ENCODE measurements at places on chromosomes 2 and 18.

DNA sequence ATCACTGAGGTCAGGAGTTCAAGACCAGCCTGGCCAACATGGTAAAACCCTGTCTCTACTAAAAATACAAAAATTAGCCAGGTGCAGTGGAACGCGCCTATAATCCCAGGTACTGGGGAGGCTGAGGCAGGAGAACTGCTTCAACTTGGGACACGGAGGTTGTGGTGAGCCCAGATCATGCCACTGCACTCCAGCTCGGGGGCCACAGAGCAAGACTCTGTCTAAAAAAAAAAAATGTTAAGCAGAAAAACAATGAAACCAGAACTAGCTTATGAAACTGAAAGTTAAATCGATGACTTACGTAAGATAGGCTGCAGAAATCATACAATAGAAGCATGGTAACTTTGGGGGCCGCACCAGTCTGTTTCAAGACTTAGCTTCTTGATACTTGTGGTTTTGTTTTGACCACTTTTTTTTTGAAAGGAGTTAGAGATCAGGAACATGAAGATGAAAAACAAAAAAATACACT lies 6.2 kb upstream of the GPR155 start:
- no peak for DNase-seq

DNA sequence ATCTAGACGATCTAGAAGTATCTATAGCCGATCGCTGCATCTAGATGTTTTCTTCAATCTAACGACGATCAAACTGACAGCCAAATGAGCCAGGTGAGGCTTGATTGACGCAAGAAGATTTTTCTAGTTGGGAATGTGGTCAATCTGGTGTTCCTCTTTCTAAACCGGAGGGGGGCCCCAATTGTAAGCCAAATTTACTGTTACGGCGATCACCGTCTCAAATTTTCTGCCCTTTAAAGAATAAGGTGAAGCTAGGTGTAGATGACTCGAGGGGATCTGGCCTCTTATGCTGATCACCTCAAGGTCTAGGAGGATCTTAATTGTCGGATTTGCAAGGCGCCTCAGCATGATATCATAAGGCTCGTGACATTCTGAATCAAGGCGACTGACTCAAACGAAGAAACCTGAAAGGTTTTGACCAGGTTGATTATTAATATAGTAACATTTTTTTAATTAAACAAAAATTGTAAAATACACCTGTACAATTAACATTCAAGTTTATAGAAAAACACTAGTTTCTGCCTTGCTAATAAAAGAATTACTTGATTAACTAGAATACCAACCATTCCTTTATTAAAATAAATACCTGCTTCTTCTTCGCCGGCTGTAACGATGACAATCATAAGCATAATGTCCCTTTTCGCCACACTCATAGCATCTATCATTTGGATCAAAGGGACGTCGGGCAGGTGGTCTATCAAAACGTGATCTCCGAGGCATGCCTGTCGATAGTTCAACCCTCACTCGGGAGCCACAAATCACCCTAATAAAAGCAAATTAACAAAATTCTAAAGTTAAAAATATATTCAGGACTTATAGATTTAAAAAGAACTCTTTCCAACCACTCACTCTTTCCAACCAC lies 2.0 kb downstream of the SRSF7 start:
- peak; percentile 26 for DNase-seq

DNA sequence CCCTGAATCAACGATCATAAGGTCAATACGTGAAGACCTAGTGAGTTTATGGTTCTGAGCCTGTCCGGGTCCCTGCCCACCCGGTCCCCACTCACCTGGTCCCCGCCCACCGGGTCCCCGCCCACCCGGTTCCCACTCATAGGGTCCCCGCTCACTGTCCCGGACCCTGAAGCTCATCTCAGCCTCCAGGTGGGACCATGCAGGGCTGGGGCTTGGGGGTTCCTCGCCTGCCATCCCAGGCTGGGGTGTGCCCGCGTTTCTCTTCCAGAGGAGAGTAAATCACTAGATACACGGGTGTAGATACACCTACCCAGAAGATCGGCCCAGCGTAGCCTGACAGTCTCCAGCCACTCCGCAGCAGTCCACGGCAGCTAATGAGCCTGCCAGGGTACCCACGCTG lies 131.5 kb downstream of the MBP start:
- no peak for DNase-seq

- peak; percentile 79 for DNase-seq
Measured at GRCh38 chr2:159137511-159138241, 148.8 kb downstream of the WDSUB1 start.

DNA sequence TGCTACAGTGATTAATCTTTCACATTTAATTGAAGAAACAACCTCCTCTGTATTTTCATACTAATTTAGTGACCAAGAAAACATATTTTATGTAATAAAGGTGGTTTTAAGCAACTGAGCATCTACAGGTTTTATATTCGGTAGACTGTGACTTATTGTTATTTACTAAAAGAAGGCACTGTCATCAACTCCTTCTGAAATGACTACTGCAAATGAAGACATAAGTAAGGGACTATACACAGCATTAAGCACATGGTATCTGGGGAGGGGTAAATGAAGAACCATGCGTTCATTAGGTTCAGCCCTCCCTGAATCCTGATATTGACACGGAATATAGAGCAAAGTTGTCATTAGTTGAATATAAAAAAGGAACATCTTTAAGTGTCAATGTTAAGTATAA lies 4.3 kb downstream of the CDH20 start:
- DNase-seq: no peak

DNA sequence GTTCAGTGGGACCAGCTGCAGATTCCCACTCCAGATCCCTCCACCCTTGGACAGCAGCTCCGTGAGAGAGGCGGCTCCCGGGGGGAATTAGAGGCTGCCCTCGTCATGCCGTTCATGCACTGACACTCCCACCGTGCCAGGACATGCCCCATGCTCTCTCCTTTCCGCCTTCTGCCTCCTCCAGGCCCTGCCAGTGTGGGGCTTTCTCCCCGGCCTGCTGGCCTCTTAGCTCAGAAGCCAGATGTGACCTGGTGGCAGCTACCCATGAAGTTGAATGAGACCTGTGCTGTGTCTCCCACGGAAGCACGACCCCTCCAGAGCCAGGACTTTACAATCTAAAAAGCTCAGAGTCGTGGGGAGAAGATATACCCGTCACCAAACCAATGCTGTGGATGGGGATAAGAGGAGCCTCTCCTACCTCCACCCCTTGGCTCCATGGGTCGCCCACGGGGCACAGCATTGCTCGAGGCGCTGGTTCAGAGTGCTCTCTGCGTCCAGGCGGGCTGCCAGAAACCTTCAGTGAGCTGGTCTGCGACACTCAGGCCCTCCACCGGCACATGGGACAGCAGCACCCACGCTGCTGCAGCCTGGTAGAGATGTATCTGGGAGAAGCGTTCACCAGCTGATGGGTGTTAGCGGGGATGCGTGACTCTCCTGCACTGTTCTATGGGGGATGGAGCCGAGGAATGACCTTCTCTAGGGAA lies 111.0 kb upstream of the GPC1 start:
- DNase-seq: no peak

GRCh38 chr2:69422198-69422597 lies 15.0 kb downstream of the NFU1 start:
- DNase-seq: peak; percentile 21

DNA sequence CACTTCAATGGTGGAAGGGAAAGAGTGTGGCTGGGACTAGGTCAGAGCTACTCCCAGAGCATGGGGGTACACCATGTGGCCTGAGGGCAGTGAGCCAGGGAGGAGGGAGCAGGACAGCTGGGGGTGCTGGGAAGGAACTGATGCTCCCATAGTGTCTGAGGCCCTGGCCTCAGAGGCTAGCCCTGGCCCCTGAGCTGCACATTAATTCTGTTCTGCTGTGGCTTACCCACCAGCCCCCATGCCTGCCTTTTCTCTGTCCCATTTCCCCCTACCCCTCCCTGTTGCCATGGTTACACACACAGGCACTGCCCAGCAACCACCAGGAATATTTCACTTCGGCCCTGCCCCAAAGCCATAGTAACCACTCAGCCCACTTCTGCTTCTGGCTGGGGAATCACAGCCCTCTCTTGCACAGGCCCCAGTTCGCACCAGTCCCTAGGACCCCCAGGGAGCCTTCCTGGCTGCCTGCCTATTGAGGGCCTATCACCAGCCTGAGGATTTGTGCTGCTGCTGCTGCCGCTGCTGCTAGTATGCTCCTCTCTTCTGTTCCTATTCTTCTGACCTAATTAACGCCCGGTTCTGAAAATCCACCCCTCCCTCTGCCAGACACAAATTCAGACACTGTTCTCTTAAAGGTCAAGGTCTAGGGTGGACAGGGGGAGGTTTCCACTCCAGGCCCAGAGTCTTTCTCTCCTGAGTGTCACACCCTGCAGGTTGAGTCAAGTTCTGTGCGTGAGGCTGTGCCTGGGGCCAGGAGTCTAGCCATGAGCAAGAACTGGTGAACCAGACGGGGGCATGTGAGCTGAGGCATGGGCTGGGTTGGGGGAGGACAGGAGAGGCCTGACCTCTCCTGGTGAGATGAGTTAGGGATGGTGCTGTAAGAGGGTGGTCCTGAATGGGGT lies 87.1 kb upstream of the MCFD2 start:
- no peak for DNase-seq

- no peak for DNase-seq
Measured at GRCh38 chr18:12839526-12840196, 44.4 kb downstream of the PTPN2 start.

DNA sequence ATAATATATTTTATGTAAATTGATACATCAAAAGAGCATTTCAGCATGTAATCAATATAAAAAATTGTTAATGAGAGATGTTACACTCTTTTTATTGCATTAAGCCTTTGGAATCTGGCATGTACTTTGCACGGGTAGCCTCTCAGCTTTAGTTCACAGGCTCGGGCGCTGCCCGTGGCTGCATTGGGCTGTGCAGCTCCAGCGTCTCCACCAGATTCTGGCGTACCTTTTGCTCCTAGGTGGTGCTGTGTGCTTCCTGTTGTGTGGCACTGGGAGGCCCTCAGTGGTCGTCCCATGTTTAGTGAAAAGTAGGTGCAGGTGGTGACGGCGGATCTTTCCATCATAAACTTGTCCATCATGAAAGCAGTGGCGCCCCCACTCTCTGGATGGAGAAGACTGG lies 24.4 kb downstream of the LRRFIP1 start:
- DNase-seq: no peak
